ENCODE measurements at places on chromosomes 4 and X. TPM values are rescaled to one million over a fixed set of nuclear protein-coding genes. Genes with fewer than 3 reads are reported as not detected.

Gene OTUD6A
- not detected for polyA plus RNA-seq

- DNase-seq: peak; percentile 56
These were observed 77.9 kb upstream of the ADRA2C start for GRCh38 chr4:3688018-3688998.

GRCh38 chrX:154401918-154402621 is 3.9 kb downstream of the RPL10 start:
- DNase-seq: no peak

GRCh38 chr4:15400981-15401671 is 26.7 kb upstream of the C1QTNF7 start:
- DNase-seq: peak; percentile 86

Gene NSG1
- 0.22 TPM for polyA plus RNA-seq

Gene AMOT
- 0.90 TPM for polyA plus RNA-seq

DNA sequence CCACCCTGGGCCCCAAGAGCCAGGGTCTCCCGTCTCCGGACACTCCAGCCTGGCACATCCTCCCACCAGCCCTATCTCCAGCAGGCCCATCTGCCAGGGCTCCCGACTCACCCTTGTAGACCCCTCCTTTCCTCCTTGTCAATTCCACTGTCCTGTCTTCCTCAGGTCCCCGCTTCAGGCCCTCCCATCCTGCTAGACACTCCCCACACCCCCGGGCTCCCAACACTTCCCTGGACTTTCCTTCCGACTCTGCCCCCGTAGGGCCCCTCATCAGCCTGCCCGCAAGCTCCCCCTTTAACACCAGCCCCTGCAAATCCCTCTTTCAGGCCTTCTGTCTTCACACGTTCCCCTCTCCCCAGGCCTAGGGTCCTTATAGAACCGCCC is 1.1 kb downstream of the PRAF2 start:
- DNase-seq: no peak

DNA sequence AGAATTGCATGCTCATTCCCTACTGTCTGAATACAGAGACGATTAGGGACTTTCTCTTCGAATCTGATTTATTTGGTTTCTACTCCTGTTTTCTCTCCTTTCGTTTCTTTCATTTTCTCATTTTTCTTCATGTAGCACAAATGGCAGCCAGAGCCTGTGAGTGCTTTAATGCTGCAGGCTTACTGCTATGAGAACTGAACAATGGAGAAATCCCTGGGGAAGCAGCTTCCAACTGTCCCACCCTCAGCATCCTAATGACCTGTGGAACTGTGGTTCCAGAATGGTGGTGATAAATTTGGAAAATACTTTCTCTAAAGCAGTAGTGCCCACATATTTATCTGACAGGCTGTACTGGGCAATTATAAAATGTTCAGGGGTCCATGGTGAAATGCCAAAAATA is 930.4 kb downstream of the DMD start:
- no peak for DNase-seq

- DNase-seq: peak; percentile 67
These were observed 20.9 kb downstream of the NELFA start for GRCh38 chr4:1987721-1988326.

DNA sequence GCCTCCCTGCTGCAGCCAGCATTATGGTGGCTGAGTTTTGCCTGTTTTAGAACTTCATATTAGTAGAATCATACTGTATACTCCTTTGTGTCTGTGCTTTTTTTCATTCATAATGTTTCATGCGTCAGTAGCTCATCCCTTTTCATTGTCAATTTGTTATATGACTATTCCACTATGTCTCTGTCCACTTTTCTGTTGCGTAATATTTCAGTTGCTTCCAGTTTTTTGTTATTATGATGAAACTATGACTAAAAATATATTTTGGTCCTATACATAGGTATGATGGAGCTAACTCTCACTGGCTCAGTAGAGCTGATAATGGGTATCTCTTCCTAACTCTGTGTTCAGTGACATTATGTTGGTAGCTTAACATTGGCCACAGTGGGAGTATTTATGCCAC is 48.3 kb downstream of the DMP1 start:
- DNase-seq: no peak

- DNase-seq: no peak
These were observed 94.5 kb downstream of the C4orf51 start for GRCh38 chr4:145774473-145774872.

- no peak for DNase-seq
These were observed 87.2 kb upstream of the PITX2 start for GRCh38 chr4:110710070-110710469.

Measured in spleen (tissue), 13 donors.